ENCODE measurements at places on chromosomes 3 and 15.

DNA sequence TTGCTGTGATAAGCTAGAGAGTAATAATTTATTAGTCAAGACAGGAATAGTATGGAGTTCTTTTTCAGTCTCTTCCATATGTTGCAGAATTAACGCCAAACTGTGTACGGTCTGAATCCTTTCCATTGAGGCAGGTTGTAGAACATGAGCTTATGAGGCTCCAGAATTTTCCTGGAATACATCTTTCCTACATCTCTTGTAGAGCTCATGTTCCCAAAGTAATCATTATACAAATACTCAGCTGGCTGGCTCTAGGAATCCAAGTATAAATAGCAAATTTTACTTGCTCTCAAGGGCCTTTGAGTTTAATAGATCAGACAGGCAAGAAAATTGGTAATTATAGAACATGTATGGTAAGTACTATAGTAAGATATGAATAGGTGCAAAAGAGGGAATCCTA, 419.4 kb downstream of the RBMS3 start:
- no peaks in the 10 kb centered on the region for H3K36me3 ChIP-seq
- H3K4me1 ChIP-seq, result peaks cover 23% of the 10 kb centered on the region
- no peak for DNase-seq
- H3K27me3 ChIP-seq, result no peaks in the 10 kb centered on the region

DNA sequence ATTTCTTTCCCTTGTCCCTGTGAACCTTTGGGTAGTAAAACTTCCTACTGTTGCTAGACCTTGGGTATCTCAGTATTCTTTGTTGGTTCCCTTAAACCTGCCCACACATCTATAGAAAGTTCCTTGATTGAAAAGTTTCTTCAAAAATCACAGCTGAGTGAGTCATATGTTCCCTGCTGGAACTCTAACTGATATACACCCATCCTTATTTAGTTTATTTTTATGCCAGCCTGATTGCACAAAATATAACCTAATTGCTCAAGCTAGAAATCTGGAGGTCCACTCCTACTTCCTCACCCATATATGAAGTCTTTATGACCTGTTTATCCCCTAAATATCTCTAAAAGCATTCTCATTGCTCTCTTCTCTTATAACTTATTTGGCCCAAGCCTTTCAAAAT, 13.7 kb upstream of the GJD2 start:
- DNase-seq, result no peak
- H3K4me1 ChIP-seq, result no peaks in the 10 kb centered on the region
- H3K27ac ChIP-seq, result no peak overlapping the region
- H3K27me3 ChIP-seq, result peaks cover 39% of the 10 kb centered on the region
- no peaks in the 10 kb centered on the region for H3K36me3 ChIP-seq
- no peak overlapping the region for H3K4me3 ChIP-seq

DNA sequence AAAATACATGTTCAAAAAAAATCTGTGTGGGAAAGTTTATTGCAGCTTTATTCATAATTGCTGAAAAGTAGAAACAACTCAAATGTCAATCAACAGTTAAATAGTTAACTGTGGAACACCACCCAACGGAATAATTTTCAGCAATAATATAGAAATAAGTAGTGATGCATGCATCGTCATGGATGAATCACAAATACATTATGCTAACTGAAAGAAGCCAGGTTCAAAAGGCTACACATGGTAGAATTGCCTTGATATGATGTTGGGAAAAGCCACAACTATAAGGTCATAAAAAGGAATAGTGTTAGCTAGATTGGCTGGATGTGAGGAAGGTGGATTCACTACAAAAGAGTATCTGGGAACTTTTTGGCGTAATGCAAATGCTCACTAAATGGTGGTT, 82.0 kb downstream of the GMNC start:
- no peaks in the 10 kb centered on the region for H3K4me1 ChIP-seq
- H3K4me3 ChIP-seq, result no peak overlapping the region
- H3K36me3 ChIP-seq, result no peaks in the 10 kb centered on the region
- DNase-seq, result no peak

GRCh38 chr15:71115567-71116351, 488 bp downstream of the THSD4 start:
- H3K4me3 ChIP-seq, result peak overlapping the region; percentile 52
- peaks cover 8% of the 10 kb centered on the region for H3K27me3 ChIP-seq

GRCh38 chr3:145972851-145973250, 188.1 kb downstream of the PLOD2 start:
- no peak for DNase-seq
- H3K27ac ChIP-seq, result no peak overlapping the region
- no peaks in the 10 kb centered on the region for H3K27me3 ChIP-seq
- H3K4me3 ChIP-seq, result no peak overlapping the region

GRCh38 chr3:36796161-36796560, 31.8 kb upstream of the DCLK3 start:
- no peaks in the 10 kb centered on the region for H3K4me1 ChIP-seq
- no peaks in the 10 kb centered on the region for H3K27me3 ChIP-seq

DNA sequence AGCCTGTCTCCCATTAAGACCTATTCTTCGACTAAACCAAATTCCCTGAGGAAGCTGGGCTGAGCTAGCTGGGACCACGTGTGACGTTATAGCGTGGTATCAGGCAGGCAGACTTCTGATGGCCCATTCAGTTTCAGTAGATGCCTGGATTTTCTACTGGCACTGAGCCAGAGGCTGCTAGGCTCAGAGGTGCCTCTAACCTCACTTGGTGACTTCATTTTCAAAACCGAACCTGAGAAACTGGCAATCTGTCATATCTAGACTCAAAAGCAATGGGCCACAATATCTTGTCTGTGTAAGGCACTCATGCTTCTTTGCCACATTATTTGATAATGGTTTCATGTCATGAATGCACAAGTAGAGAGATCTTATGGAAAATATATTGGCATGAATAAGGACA, 352.1 kb upstream of the AZI2 start:
- H3K27me3 ChIP-seq, result no peaks in the 10 kb centered on the region
- H3K4me1 ChIP-seq, result no peaks in the 10 kb centered on the region
- H3K27ac ChIP-seq, result no peak overlapping the region
- no peak for DNase-seq
- no peak overlapping the region for H3K4me3 ChIP-seq

GRCh38 chr15:50543556-50543955, 2.9 kb downstream of the USP50 start:
- no peak overlapping the region for H3K4me3 ChIP-seq
- peaks cover 7% of the 10 kb centered on the region for H3K4me1 ChIP-seq
- no peaks in the 10 kb centered on the region for H3K36me3 ChIP-seq

GRCh38 chr15:89007989-89008388, 80.3 kb upstream of the ABHD2 start:
- H3K27me3 ChIP-seq, result no peaks in the 10 kb centered on the region
- no peaks in the 10 kb centered on the region for H3K36me3 ChIP-seq
- H3K4me1 ChIP-seq, result no peaks in the 10 kb centered on the region
- DNase-seq, result no peak

GRCh38 chr15:70068783-70069565, 28.7 kb downstream of the TLE3 start:
- H3K27me3 ChIP-seq, result no peaks in the 10 kb centered on the region
- no peak for DNase-seq
- H3K4me3 ChIP-seq, result no peak overlapping the region
- H3K4me1 ChIP-seq, result peaks cover 8% of the 10 kb centered on the region
- no peak overlapping the region for H3K27ac ChIP-seq

DNA sequence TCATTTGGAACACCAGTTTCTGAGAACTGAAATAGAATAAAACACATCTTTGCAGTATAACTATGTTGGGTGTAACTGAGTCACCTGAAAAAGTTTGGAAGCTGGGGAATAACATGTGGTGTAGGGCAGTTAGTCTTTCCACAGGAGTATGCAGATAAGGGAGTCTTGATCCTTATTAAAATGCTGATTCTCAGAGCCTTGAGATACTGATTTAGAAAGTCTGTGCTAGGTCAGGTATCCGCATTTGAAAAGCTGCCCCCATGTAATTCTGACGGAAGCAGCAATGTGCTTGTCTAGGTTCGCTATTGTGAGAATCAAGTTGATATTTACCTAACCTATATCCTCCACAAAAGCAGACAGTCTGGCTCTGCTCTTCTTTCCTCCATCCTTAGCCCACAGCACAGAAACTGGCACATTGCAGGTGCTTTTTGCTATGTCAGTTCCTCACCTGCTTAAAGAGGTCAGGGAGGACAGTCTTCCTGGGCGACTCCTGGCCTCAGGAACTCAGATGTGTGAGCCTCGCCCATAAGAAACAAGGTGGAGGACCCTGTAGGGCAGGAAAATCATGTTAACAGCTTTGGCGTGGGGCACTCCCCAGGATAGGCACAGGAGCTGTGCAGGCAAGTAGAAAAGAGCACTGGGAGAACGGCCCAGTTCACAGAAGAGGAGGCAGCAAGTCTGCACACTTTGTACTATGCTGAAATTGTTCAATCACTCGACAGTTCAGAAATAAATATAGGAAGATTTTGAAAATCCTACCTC, 27.6 kb upstream of the SRPRB start:
- H3K4me1 ChIP-seq, result no peaks in the 10 kb centered on the region
- no peak overlapping the region for H3K27ac ChIP-seq
- no peaks in the 10 kb centered on the region for H3K36me3 ChIP-seq
- DNase-seq, result no peak

- no peaks in the 10 kb centered on the region for H3K4me1 ChIP-seq
- H3K27ac ChIP-seq, result no peak overlapping the region
- no peaks in the 10 kb centered on the region for H3K36me3 ChIP-seq
Observed at GRCh38 chr15:31265871-31266711, 60.5 kb upstream of the KLF13 start.

Data from A673 (cell line).